ENCODE measurements at places on chromosomes 7 and 10. TPM values are rescaled to one million over a fixed set of nuclear protein-coding genes. Genes with fewer than 3 reads are reported as not detected.

GRCh38 chr10:78471723-78472550 lies 438.3 kb downstream of the RPS24 start:
- DNase-seq = no peak
- H3K36me3 ChIP-seq = no peaks in the 10 kb centered on the region
- no peaks in the 10 kb centered on the region for H3K4me1 ChIP-seq
- no peaks in the 10 kb centered on the region for H3K27me3 ChIP-seq
- H3K27ac ChIP-seq = no peak overlapping the region

GRCh38 chr10:61642676-61643075 lies 20.1 kb upstream of the CABCOCO1 start:
- H3K36me3 ChIP-seq = no peaks in the 10 kb centered on the region
- H3K27me3 ChIP-seq = no peaks in the 10 kb centered on the region
- no peak overlapping the region for H3K27ac ChIP-seq
- DNase-seq = no peak
- no peaks in the 10 kb centered on the region for H3K4me1 ChIP-seq

DNA sequence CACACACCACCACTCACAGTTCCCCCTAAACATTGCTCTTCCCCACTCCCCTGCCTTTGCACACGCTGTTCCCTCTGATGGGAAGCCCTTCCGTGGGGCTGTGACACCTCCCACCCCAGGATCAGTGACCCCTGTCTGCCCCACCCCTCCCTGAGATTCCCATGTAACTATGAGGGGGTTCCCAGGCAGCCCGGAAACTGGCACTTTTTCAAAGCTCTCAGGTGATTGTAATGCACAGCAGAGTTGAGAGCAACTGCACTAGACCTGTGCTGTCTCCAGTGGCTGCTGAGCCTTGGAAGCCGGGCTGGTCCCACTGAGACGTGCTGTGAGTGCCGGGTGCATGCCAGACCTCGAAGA lies 29.8 kb downstream of the GPRIN2 start:
- no peak for DNase-seq
- no peaks in the 10 kb centered on the region for H3K36me3 ChIP-seq
- H3K27me3 ChIP-seq = no peaks in the 10 kb centered on the region
- H3K27ac ChIP-seq = no peak overlapping the region
- no peak overlapping the region for H3K4me3 ChIP-seq
- H3K4me1 ChIP-seq = no peaks in the 10 kb centered on the region

- H3K27ac ChIP-seq = no peak overlapping the region
- no peak for DNase-seq
- peaks cover 11% of the 10 kb centered on the region for H3K4me1 ChIP-seq
- H3K4me3 ChIP-seq = no peak overlapping the region
- H3K27me3 ChIP-seq = no peaks in the 10 kb centered on the region
Measured at GRCh38 chr10:125063256-125063925, 97.0 kb downstream of the CTBP2 start.

DNA sequence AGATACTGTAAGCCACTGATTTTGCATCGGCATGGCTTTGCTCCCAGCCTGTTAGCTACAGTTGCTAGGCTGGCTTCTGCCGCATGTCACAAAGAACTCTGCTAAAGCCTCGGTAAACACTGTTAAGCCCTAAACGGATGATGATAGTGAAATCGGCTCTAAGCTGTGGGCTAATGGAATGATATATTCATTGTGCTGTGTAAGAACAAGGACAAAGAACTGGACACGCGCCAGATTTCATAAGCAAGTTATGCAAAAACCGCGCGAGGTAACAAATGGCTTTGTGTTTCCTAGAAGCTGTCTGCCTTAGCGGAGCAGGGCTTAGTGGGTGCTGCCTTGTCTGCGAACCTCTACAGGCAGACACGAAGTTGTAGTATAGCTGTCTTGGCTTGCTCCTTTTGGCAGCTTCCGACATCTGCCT lies 331.3 kb upstream of the COBL start:
- H3K36me3 ChIP-seq = no peaks in the 10 kb centered on the region
- no peak overlapping the region for H3K4me3 ChIP-seq
- H3K27ac ChIP-seq = no peak overlapping the region
- no peaks in the 10 kb centered on the region for H3K27me3 ChIP-seq

- no peak overlapping the region for H3K4me3 ChIP-seq
- H3K27me3 ChIP-seq = no peaks in the 10 kb centered on the region
- H3K27ac ChIP-seq = no peak overlapping the region
- H3K36me3 ChIP-seq = no peaks in the 10 kb centered on the region
- H3K4me1 ChIP-seq = peaks cover 3% of the 10 kb centered on the region
- no peak for DNase-seq
Measured at GRCh38 chr10:33093362-33093761, 135.3 kb upstream of the ITGB1 start.

- H3K27me3 ChIP-seq = no peaks in the 10 kb centered on the region
- H3K4me3 ChIP-seq = no peak overlapping the region
- DNase-seq = peak; percentile 11
Measured at GRCh38 chr10:120336911-120337540, 120.0 kb upstream of the PLPP4 start.

- H3K27ac ChIP-seq = no peak overlapping the region
- DNase-seq = peak; percentile 77
- no peaks in the 10 kb centered on the region for H3K27me3 ChIP-seq
- H3K36me3 ChIP-seq = no peaks in the 10 kb centered on the region
- H3K4me1 ChIP-seq = no peaks in the 10 kb centered on the region
Measured at GRCh38 chr7:102272075-102272916, 14.4 kb upstream of the SH2B2 start.

- H3K4me1 ChIP-seq = no peaks in the 10 kb centered on the region
- no peak for DNase-seq
- no peaks in the 10 kb centered on the region for H3K27me3 ChIP-seq
- no peak overlapping the region for H3K4me3 ChIP-seq
- H3K27ac ChIP-seq = no peak overlapping the region
Measured at GRCh38 chr7:84177758-84178412, 16.7 kb downstream of the SEMA3A start.

GRCh38 chr10:129756912-129757901 lies 206.9 kb downstream of the EBF3 start:
- no peaks in the 10 kb centered on the region for H3K27me3 ChIP-seq
- no peak overlapping the region for H3K4me3 ChIP-seq
- H3K27ac ChIP-seq = no peak overlapping the region

- no peak for DNase-seq
- no peaks in the 10 kb centered on the region for H3K4me1 ChIP-seq
- no peaks in the 10 kb centered on the region for H3K27me3 ChIP-seq
- H3K4me3 ChIP-seq = no peak overlapping the region
- no peaks in the 10 kb centered on the region for H3K36me3 ChIP-seq
- no peak overlapping the region for H3K27ac ChIP-seq
Measured at GRCh38 chr7:137007001-137007694, 138.7 kb downstream of the CHRM2 start.

- no peaks in the 10 kb centered on the region for H3K4me1 ChIP-seq
- H3K27ac ChIP-seq = no peak overlapping the region
- H3K36me3 ChIP-seq = no peaks in the 10 kb centered on the region
- DNase-seq = no peak
- H3K4me3 ChIP-seq = no peak overlapping the region
Measured at GRCh38 chr7:121544726-121545125, 148.6 kb upstream of the FAM3C start.

DNA sequence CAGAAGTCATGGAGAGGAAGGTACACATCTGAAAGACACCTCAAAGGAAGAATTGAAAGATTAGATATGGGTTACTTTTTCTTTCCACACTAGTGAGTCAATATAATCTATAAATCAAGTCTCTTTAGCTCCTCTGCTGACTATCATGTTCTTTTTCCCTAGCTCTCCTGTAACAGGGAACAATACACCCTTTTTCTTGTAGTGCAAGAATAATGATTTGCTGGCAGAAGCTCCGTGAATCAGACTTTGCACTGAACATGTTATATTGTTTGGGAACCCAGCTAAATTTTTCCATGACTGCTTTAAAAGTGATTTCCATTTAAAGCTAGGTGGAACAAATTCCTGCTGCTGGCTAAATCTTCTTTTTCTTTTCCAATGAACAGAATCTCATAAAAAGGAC lies 756.6 kb upstream of the C7orf33 start:
- H3K27ac ChIP-seq = no peak overlapping the region
- no peak for DNase-seq
- H3K36me3 ChIP-seq = no peaks in the 10 kb centered on the region
- no peaks in the 10 kb centered on the region for H3K27me3 ChIP-seq
- H3K4me1 ChIP-seq = no peaks in the 10 kb centered on the region

- no peak overlapping the region for H3K27ac ChIP-seq
- no peaks in the 10 kb centered on the region for H3K27me3 ChIP-seq
- H3K4me1 ChIP-seq = no peaks in the 10 kb centered on the region
- no peak overlapping the region for H3K4me3 ChIP-seq
Measured at GRCh38 chr10:57955076-57955475, 312.6 kb downstream of the IPMK start.

- no peaks in the 10 kb centered on the region for H3K36me3 ChIP-seq
- H3K4me3 ChIP-seq = no peak overlapping the region
- no peak for DNase-seq
- H3K4me1 ChIP-seq = no peaks in the 10 kb centered on the region
Measured at GRCh38 chr10:77636282-77636966, 1.2 kb downstream of the KCNMA1 start.

- no peaks in the 10 kb centered on the region for H3K36me3 ChIP-seq
- H3K4me1 ChIP-seq = no peaks in the 10 kb centered on the region
- no peak for DNase-seq
- H3K27me3 ChIP-seq = no peaks in the 10 kb centered on the region
Measured at GRCh38 chr7:140014123-140014522, 48.6 kb downstream of the PARP12 start.

DNA sequence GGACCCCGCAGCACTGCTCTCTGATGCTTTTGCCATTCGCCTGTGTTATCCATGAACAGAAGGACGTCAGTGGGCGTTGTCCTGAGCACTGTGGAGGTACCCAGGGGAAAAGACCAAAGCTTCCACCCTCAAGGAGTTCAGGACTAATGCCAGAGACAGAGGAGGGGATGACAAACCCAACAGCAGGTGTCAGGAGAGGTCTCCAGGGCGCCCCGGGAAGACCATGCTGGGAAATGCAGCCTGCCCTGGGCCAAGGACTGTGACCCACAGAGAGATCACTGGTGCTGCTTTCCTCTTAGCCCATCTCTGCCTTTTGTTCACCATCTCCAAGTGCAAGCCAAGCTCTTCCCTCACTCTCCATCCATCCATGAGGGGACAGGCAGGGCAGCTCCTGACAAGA lies 166.8 kb upstream of the PFKP start:
- no peaks in the 10 kb centered on the region for H3K36me3 ChIP-seq
- no peak for DNase-seq
- H3K4me3 ChIP-seq = no peak overlapping the region
- no peak overlapping the region for H3K27ac ChIP-seq

DNA sequence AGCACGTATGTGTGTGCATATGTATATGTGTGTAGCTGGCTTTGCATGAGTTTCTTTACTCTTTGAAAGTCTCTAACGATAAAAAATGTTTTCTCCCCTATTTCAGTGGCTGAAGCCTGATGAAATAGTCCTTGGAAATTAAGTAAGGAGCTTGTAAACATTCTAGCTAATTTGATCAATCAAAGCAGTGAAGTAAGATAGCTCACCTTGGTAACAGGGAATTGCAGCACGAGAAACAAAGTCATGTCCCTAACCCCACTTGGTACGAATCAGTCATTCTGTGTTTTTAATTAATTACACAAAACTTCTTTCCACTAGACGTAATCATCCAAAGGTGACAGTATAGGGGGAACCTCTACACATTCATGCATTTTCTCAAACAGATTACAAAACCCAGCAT lies 41.5 kb downstream of the GPR37 start:
- no peak for DNase-seq
- H3K27me3 ChIP-seq = no peaks in the 10 kb centered on the region
- H3K4me3 ChIP-seq = no peak overlapping the region
- H3K4me1 ChIP-seq = no peaks in the 10 kb centered on the region

LIPA gene
- 22.9 TPM for total RNA-seq

ANKRD7 gene
- total RNA-seq = 1.8 TPM

CFAP70 gene
- total RNA-seq = 1.2 TPM

ZNRF2 gene
- 12.4 TPM for total RNA-seq

CDK6 gene
- 231 TPM for total RNA-seq

ACHE gene
- total RNA-seq = 0.20 TPM
